ENCODE measurements at places on chromosomes 6 and 20.

- no peak for DNase-seq
These were observed 42.3 kb downstream of the RPP40 start for GRCh38 chr6:4961322-4962168.

DNA sequence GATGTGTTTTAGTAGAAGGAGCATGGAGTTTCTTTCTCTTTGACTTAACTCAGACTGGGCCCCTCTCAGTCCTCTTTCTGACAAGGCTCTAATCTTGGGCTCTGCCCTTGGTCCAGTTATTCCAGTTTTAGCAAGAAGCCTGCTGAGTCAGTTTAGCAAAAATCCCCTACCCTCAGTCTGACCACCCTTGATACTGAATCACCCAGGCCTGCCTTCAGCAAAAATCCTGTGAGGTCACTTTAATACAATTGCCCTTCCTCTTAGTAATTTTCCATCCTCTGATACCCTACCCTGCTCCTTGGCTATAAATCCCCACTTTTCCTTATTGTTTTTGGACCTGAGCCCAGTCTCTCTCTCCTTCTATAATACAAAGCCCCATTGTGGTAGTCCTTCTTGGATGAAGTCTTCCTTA is 326.7 kb upstream of the NOX3 start:
- no peak for DNase-seq

- DNase-seq, result no peak
These were observed 15.4 kb downstream of the RPS6KA2 start for GRCh38 chr6:166611631-166612030.

GRCh38 chr20:23059001-23059400 is 9.5 kb upstream of the THBD start:
- DNase-seq, result no peak

DNA sequence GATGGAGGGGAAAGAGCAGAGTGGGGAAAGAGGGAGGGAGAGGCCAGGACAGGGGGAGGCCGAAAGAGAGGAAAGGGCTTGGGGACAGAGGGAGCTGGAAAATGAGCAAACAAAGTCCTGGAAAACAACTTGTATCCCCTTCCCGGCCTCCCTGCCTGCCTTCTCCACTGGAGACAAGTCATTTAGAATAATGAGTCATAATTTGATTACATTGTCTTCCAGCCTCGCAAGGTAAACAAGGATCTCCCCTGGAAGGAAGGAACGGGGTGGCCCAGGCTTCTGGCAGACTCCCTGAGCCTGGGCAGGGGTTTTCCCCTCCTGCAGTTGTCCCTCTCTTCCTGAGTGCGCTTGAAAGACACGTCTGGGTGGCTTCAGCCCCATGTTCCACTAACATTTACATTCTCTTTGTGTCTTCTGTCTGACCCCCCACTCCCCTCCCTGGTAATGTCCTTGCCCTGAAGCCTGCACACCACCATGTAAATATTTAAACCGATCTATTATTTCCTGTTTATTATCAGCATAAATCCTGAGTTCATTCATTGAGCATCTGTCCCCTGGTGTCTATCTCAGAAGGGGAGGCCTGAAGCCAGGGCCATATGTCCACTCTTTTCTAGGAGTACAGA is 12.1 kb upstream of the MRPS18A start:
- DNase-seq, result no peak

DNA sequence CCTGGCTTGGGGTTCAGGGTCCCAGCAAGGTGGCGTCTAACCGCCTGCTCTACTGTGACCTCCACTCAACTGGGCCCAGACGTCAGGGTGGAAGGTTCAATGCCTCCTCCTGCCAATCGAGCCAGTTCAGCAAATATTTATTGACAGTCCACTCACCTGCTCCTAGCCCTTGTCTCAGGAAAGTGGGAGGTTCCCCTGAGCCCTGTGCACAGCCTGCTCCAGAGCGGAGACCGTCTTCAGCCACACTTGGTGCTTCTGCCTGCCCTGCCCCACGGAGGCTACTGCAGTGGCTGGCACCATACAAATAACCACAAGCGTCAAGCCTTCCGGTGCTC is 6.1 kb downstream of the CCDC167 start:
- no peak for DNase-seq

DNA sequence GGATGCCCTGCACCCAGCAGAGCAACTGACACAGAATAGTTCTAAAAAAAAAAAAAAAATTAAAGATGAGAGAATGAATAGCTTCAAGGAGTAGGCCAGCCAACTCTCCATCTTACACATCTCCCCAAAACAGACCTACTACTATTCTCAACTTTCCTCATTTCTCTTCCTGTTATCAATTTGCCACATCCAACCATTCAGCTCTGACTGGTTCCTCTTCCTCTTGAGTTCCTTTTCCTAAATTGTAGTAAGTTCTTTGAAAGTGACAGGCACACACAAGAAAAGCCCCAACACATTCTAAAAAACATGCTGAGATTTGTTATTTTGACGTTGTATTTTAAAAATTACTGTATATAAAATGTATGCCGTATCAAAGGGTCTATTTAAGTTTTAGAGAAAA is 117.2 kb downstream of the PDSS2 start:
- DNase-seq, result no peak

DNA sequence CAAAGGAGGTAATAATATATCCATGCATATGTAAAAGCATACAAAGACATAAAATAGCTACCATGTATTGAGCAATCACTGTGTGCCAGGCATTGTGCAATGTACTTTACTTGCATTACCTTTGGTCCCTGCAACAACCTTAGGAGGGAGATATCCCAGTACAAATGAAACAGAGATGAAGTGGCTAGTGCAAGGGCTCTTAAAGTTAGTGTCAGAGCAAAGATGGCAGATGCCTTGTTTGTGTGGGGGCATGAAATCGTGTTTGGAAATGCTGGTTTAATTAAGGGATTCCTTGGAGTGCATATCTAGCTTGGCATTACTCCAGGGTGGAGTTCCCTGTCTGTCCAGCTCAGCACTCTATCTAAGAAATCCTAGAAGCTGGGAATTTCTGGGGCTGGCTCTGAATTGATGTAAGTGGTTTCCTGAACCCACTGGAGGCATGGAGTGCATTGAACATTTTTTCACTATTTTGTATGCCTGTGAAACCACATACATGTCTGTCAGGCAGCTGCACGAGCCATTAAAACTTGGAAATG is 9.8 kb downstream of the PAQR8 start:
- DNase-seq, result no peak

GRCh38 chr6:143731789-143732188 is 54.0 kb downstream of the PHACTR2 start:
- DNase-seq, result no peak

- no peak for DNase-seq
These were observed 132.9 kb downstream of the SCML4 start for GRCh38 chr6:107691062-107691751.

DNA sequence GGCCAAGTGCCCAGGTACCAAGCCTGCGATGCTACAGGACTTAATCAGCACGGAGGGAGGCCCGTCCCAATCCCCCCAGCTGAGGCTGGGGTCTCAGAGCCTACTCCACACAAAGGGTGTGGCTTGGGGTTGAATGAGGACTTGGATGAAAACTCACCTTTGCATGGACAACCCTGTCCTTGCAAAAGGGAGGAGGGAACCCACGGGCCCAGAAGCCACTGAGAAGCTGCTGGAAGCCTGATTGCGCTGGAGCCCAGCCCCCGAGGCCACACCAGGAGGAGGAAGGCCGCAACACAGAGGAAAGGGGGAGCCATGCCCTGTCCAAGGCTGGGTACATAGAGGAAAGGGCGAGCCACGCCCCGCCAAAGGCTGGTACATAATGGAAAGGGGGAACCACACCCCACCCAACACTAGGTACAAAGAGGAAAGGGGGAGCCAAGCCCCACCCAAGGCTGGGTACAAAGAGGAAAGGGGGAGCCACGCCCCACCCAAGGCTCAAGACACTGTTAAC is 158.8 kb downstream of the DLL1 start:
- no peak for DNase-seq

DNA sequence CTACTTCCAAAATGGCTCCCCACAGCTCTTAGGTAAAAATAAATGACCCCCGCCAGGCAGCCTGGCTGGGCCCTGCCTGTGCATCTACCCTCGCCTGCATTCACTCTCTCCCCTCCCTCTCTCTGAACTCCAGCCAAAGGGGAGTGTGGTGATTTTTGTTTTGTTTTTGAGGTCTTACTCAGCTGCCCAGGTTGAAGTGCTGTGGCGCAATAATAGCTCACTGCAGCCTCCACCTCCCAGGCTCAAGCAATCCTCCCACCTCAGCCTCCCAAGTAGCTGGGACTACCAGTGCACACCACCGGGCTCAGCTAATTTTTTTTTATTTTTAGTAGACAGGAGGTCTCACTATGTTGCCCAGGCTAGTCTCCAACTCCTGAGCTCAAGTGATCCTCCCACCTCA is 15.8 kb downstream of the NFATC2 start:
- DNase-seq, result no peak

- DNase-seq, result no peak
These were observed 39.7 kb upstream of the EMILIN3 start for GRCh38 chr20:41406353-41406752.

DNA sequence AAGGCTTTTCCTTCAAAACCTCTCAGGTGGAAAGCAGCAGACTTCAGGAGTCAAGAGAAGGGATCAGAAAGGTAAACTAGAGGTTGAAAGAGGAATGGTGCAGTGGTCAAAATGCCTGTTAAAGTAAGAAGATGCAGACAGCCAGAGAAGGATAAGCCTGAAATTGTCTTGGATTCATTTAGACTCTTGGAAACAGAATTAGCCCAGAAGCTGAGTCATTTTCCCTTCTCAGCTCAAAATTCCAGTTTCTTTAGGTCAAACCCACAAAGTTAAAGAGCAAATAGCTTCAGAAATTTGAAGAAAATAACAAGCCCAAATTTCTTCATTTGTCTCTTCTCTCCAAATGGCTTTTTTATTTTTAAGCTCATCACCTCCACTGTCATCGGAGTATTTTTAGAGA is 73.9 kb downstream of the DHX35 start:
- no peak for DNase-seq

DNA sequence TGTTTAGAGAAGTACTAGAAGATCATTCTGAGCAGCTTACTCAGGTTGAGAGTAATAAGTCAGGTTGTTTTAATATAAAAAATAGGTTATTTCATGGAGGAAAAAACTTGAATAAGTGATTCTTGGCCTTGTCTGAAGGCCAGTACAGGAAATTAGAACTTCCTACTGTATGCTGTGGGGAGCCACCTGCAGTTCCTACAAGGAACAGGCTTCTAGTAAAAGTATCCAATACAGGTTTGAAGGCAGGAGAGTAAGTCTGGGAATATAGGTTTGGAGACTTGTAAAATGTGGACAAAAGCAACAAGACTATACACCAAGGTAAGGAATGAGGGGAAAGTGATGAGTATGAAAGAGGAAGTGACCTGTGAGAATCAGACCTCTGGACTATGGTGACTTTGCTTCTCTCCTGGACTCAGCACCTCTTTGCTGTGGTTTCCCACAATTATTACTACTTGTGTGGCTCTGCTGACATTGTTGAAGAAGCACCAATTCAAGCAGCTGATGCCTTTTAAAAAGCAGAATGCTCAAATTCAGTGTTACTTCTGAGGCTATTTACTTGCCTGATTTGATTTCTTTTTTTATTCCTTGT is 278.6 kb downstream of the TBC1D7 start:
- no peak for DNase-seq

DNA sequence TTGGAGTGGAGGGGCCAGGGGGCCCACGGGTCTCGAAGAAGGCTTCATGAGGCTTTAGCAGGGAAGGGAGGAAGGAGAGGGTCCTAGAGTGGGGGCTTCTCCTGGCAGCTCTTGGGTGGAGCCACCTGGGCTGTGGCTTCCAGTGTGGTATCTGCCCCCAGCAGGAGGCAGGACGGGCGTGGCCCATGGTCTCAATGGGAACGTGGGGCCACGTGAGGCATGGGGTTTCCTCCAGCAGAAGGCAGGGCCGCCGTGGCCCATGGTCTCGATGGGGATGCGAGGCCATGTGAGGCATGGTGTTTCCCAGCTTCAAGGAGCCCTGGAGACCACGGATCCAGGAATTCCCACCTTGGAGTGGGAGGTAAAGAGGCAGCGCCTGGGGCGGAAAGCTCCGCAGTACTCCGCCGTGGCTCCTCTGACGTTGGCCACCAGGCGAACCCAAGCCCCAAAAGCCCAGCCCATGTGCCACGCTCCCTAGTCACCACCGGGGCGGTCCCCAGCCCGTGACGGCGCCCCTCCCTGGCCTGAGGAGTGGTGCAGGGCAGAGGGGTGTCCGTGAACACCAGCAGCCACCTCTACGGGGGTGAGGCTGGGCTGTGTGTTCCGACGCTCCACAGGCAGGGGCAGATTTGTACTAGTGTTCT is 62.0 kb upstream of the GATA5 start:
- no peak for DNase-seq

DNA sequence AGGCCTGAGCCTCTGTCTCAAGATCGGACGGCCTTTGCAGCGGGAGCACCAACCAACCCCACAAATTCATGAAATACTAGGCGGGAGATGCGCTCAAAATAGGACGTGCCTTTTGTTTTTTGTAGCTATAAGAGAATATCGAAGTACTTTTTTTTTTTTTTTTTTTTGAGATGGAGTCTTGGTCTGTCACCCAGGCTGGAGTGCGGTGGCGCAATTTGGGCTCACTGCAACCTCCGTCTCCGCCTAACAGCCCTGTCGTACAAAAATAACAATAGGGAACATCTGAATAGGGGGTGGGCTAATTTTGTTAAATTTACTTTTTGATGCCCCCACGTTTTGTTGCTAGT is 5.9 kb upstream of the TUBB2A start:
- no peak for DNase-seq

- DNase-seq, result no peak
These were observed 142.1 kb downstream of the TAF4 start for GRCh38 chr20:61923371-61924166.

DNA sequence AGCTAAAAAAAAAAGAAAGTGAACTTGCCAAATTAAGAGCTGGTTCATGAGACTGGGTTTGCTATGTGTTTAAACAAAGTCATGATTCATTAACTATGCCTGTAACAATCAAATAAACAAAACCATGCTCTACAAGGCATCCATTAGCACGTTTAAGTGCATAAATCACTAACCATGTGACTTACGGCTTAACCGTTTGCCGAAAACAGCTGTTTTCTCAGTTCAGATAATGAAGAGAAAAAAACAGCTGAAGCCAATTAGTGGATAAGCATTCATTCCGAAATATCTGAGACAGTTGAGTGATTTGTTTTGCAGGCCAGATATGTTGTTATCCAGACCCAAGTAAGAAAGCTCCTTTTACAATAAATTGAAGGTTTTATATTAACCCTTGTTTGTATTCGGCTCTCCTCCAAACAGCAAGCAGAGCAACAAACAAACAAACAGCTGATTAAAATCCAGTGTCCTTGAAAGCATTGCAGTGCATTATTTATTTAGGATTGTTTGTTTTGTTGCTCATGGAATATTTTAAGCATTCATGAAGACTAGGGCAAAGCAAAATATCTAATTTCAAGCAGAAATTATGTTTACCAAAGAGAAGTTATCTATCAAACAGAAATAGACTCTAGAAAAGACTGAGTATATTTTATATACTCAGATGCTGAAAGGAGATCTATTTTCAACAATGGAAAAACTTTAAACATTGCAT is 343.5 kb downstream of the RFPL4B start:
- no peak for DNase-seq
